ENCODE measurements at places on chromosomes 5 and 9.
A peak's percentile ranks its signal among the peaks of the same experiment; 100 is the strongest.

DNA sequence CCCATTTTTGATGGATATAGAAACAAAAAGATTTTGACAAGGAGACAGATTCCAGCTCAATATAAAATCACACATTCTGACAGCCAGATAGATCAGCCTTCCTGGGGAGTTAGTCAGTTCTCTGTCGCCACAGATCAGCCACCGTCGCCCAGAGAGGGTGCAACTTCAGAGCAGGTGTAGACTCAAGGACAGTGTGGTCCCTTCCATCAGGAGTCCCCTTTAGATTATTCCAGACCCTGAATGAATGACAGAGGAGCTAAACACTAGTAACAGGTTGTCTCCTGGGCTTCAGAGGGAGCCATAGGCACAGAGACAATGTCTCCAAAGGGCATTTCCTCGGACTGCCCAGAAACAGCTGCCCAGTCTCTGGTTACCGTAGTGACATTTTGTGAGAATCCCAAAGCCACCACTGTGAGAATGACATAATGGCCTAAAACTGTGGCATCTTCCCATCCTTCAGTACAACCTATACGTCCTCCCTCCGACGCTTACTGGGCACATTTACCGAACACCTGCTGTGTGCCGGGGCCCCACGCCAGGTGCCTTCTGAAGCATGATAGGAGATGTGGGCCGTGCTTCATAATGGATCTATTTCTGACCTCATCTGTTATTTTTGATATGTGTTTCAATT lies 47.4 kb upstream of the SLC2A8 start:
- no peak for DNase-seq

DNA sequence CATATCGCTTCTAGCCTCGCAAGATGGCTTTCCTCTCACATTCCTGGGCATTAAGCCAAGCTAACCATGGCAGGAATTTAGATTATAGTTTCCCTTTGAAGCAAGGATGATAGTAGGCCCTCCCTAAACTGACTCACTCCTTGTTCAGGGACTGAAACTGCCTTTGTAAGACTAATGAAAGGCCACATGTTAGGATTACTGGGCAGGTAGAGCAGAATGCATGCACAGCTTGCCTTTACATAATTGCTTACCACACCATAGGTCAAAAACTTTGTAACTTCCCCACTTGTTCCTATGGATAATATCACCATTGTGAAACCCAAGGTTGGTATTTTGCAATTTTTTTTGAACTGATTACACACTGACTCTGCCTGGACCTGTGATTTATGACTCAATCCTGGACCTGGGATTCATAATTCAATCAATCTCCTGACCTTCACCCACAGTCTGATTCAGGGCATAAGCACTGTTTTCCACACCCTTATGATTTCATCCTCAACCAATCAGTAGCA lies 41.0 kb upstream of the PRDM9 start:
- no peak for DNase-seq

- no peak for DNase-seq
These were observed 333.1 kb downstream of the CAAP1 start for GRCh38 chr9:26559506-26559905.

GRCh38 chr5:149060325-149060724 lies 2.5 kb downstream of the SH3TC2 start:
- no peak for DNase-seq

GRCh38 chr9:100295240-100295639 lies 57.5 kb downstream of the TEX10 start:
- no peak for DNase-seq

DNA sequence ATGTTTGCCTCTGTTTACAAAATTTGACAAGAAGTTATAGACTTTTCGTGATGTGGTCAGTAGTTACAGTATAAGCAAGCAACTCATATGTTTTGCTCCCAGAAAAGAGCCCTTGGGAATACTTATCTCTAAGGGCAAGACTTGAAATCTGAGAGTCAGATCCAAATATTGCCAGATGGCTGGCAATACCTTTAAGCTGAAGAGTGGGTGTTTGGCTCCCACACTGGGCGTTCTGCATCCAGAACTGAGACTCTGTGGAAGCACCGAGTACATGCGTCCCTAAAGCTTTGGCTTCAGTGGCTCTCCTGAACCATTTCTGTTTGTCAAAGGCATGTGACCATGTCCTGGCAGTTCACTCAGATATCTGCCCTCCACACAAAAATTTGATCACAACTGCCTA lies 194.1 kb downstream of the DCP2 start:
- no peak for DNase-seq

DNA sequence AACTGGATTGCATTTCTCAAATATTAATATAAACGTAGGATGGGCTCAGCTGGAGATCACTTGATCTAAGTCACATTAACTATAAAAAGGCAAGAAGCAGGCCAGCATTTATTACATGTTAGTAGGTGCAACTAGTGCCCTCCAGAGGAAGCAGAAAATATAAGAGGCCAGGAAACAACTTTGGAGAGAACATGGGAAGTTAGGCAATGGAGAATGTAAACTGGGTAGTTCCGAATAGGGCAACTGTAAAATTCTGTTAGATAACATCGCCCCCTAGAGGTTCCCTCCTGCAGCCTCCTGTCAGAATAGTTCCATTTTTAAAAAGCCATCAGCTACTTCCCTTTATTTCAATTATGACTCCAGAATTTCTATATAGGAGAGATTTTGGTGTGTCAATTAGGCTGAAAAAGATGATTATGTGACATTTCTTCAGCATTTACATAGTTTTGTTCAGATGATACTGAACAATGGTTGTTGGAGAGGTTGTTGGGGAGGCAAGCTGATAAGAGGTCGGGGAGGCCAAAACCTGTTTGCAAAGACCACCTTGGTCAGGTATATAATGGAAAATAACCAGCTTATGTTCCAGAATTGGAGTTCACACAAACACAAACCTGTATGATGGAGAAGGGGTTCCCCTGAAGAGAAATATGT lies 22.4 kb downstream of the CCL28 start:
- DNase-seq: peak; percentile 40

DNA sequence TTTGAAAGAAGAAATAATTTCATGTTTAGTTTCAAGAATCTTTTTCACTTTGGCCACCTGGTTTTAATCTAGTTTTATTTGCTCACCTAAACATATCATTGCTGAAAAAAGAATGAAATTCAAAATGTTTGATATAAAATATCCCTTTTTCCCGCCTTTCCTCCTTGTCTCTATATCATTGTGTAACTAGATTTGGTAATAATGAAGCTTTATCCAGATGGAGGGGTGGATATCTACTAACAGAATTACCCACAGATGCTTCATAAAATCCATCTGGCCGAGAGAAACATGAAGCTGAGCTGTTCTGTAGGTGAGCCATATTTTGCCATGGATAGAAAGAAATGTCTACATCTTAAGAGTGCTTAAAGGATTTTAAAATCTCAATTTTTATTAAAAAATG lies 214.7 kb downstream of the ICE1 start:
- DNase-seq: no peak

GRCh38 chr5:150582241-150583109 lies 58.0 kb upstream of the SYNPO start:
- DNase-seq: peak; percentile 90

- no peak for DNase-seq
These were observed 28.8 kb upstream of the DMAC1 start for GRCh38 chr9:7828334-7828733.

- DNase-seq: no peak
These were observed 19.8 kb upstream of the HEXB start for GRCh38 chr5:74665273-74665672.

DNA sequence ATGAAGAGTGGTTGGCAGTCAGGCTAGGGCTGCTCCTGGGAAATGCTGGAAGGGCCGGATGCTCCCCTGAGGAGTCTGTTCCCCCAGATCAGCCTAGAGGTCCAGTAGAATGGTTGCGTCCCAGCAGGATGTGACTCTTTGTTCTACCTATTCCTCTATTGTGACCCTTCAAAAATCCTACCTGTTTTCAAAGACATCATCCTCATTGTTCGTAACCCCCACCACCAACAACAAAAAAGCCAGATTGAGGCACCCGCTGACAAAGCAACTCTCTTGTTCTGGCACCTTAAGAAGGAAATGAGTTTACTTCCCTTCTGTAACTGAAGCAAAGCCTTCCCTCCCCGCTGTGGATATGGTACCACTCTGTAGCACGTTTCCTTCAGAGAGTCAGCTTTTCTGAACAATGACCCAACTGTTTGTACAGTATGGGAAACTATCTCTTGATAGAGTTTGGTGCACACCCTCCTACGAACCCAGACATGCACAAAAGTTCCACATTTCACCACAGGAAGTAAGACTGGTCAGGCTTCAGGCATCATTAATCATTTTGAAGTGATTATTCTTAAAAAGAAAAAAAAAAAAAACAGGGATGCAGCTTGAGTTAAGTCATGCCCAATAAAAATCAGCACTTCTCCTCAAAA lies 207.2 kb downstream of the ENC1 start:
- DNase-seq: no peak

DNA sequence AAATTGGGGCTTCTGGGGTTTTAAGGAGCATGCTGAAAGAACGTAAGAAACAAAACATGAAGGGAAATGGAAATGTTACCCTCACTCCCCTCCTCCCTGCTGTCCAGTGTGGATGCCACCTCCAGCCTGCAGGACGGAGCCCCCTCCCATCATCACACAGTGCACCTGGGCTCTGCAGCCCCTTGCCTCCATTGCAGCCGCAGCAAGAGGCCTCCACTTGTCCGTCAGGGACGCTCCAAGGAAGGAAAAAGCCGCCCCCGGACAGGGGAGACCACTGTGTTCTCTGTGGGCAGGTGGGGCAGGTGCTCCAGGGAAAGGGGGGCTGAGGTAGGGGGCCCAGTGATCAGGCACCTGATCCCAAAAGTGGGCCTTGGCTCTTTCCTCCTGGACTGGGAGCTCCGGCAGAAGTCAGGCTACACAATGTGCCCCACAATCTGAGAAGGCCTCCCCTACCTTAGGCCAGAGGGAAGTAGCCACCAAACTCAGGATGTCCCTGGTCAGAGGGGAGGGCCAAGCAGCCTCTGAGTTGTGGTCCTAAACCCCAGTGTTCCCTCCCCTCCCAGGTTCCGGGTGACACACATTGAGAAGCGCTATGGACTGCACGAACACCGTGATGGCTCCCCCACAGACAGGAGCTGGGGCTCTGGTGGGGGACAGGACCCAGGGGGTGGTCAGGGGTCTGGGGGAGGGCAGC lies 2.7 kb downstream of the RELL2 start:
- DNase-seq: no peak

- DNase-seq: no peak
These were observed 512.3 kb upstream of the DAP start for GRCh38 chr5:11273180-11273903.

- no peak for DNase-seq
These were observed 33.5 kb downstream of the CSNK1G3 start for GRCh38 chr5:123545506-123545905.

- DNase-seq: no peak
These were observed 58.2 kb downstream of the ESM1 start for GRCh38 chr5:54927097-54927746.

- peak; percentile 57 for DNase-seq
These were observed 7.6 kb downstream of the SHROOM1 start for GRCh38 chr5:132822650-132823480.

GRCh38 chr5:174045470-174046025 lies at the start of gene NSG2:
TSS of gene NSG2 (plus strand) at chr5:174045706. CDS start at chr5:174046756, 1,050 bp downstream.
- DNase-seq: peak; percentile 93

DNA sequence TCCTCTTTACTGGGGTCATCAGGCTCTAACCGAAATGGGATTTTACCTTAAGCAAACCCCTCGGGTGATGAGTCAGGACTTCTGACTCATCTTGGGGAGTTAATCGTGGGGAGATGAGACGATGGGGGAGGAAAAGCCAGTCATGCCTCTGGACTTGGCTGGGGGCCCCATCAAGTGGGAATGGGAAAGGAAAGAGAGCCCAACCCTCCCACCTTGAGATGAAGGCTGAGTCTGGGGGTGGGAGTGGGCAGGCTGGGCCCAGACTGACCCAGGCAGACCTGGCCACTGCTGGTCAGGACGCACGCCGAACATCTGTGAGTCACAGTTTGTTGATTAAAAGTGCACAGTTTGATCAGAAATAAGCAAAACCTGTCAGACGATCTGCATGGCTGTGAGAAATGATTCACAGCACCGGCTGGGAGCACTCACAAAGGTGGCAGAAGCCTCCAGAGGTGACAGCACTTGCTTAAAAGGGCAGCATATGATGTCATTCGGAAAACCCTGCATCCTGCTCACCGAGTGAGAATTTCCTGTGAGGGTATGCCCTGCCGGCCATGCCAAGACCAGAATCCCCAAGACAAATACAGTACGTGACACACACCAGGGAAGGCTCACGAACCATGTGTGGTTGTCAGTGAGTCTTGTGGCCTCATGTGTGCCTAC lies 50.0 kb upstream of the SLC25A51 start:
- peak; percentile 32 for DNase-seq

- DNase-seq: peak; percentile 32
These were observed 2.8 kb downstream of the ST8SIA4 start for GRCh38 chr5:100900142-100900795.

- no peak for DNase-seq
These were observed 99.8 kb upstream of the SARDH start for GRCh38 chr9:133837627-133838597.

- DNase-seq: no peak
These were observed 479.2 kb upstream of the TUSC1 start for GRCh38 chr9:26157411-26157810.

- DNase-seq: no peak
These were observed 54.5 kb downstream of the C9orf152 start for GRCh38 chr9:110153431-110153830.

DNA sequence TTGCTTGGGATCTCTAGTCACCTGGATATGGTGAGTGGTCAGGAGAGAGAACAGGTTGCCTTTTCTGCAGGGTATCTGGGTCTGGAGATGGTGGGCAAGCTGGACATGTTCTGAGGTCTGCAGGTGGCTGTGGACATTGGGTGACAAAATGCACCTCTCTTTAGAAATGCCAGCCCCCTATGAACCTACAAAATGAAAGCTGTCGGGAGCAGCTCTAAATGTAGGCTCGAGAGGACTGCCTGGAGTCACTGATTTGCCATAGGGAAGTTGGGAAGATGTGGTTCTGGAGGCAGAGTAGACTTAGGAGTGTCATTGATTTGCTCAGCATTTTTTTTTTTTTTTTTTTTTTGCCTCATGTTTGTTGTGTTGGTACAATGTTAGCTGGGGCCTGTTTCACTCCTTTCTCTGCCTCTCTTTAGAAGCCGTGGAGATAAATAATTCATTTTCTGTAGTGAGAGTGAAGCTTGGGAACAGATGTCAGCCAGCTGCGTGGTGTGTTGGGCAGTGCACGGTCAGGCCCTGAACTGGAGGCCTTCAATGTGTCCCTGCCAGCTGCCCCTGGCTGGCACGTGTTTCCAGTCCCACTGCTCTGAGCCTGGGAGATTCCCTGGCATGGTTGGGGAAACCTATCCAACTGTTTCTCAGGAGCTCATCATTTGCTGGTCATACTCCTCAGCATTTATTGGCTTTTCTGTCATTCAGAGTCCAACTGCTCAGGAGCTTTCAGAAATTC lies 5.4 kb downstream of the RGS3 start:
- DNase-seq: peak; percentile 72
